IMR-90 (cell line): ENCODE measurements at places on chromosomes 5 and 9. TPM values are rescaled to one million over a fixed set of nuclear protein-coding genes. Genes with fewer than 3 reads are reported as not detected.

The IFNA13 gene
- not detected in 2 replicates for total RNA-seq

The CCNJL gene
- total RNA-seq = 2.0 and 2.8 TPM in 2 replicates

The PHF24 gene
- total RNA-seq = not detected in 2 replicates

The HTR4 gene
- total RNA-seq = not detected in 2 replicates

The PIP5K1B gene
- not detected in 2 replicates for total RNA-seq

The FOXD4 gene
- 0.18 TPM in 1 of 2 replicates, not detected in the other for total RNA-seq

The FOXI1 gene
- total RNA-seq = not detected in 2 replicates

The TEX48 gene
- total RNA-seq = not detected in 2 replicates

The PCBD2 gene
- total RNA-seq = 2.2 and 2.8 TPM in 2 replicates

The GPR151 gene
- not detected in 2 replicates for total RNA-seq

The HMCN2 gene
- not detected in 2 replicates for total RNA-seq

The ALDOB gene
- total RNA-seq = not detected in 2 replicates

The IRX2 gene
- total RNA-seq = 0.36 and 0.56 TPM in 2 replicates

DNA sequence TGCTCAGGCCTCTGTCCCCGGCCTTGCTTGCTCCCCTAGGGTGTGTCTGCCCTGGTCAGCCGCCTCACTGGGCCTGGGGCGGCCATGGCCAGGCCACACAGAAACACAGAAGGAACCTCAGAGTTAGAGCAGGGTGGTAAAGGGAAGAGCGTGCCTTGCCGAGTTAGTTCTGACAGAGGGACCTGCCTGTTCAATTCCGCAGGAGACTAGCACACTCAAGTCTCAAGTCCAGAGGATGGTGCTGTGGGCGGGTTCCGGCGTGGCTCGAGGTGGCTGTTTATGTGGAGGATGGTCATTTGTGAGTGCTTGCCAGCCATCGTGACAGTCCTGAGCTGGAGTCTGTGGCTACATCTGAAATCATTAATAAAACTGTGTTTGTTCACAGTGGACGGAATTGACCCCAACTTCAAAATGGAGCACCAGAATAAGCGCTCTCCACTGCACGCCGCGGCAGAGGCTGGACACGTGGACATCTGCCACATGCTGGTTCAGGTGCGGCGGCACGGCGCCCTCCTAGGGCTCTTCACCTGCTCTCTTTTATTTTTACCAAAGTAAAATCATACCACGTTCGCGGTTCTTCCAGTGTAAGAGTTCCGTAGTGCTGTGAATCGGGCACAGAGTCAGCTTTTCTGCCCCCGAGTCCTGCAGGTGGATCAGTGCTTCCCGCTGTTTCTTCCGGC is 95.5 kb upstream of the CACNA1B start:
- DNase-seq = no peak

DNA sequence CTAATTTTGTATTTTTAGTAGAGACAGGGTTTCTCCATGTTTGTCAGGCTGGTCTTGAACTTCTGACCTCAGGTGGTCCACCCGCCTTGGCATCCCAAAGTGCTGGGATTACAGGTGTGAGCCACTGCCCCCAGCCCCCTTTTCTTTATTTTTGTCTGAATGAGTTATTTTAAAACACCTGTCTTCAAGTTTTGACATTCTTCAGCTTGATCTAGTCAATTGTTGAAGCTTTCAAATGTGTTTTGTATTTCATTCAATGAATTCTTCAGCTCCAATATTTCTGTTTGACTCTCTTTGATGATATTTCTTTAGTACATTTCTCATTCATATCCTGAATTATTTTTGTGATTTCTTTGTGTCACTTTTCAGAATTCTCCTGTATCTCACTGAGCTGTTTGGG is 486.2 kb downstream of the DMAC1 start:
- no peak for DNase-seq

GRCh38 chr5:154740483-154740882 is 14.7 kb upstream of the LARP1 start:
- peak; percentile 82 for DNase-seq

- no peak for DNase-seq
Measured at GRCh38 chr5:165333623-165334022, 1828.2 kb downstream of the MAT2B start.

DNA sequence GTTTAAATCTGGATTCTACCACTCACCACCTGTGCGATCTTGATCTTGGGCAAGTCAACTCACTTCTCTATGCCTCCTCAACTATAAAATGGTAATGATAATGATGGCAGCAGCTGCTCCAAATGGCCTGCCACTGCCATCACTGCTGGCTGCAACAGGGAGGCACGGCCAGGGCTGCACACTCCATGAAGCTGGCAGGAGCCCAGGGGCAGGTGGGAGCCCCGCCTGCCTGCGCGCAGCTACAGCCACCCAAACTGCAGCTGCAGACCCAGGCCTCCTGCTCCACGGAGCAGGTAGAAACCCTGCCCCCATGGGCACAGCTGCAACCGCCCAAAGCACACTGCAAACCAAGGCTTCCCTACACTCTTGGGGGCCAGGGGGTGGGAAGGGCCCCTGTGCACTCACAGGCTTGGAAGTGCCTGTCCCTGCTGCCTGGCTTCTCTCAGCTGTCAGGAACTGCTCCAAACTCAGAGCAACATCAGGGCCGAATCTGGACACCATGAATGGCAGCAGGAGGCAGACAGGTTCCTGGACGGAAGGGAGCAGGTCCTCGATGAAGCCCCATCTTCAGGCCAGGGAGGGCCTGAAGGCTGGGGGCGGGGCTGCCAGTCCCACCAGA is 57.6 kb downstream of the PRELID2 start:
- no peak for DNase-seq

GRCh38 chr9:18544456-18544855 is 70.5 kb downstream of the ADAMTSL1 start:
- no peak for DNase-seq

GRCh38 chr5:97193355-97193688 is 10.3 kb upstream of the RIOK2 start:
- no peak for DNase-seq

GRCh38 chr5:171650597-171650996 is 135.0 kb upstream of the SMIM23 start:
- no peak for DNase-seq

DNA sequence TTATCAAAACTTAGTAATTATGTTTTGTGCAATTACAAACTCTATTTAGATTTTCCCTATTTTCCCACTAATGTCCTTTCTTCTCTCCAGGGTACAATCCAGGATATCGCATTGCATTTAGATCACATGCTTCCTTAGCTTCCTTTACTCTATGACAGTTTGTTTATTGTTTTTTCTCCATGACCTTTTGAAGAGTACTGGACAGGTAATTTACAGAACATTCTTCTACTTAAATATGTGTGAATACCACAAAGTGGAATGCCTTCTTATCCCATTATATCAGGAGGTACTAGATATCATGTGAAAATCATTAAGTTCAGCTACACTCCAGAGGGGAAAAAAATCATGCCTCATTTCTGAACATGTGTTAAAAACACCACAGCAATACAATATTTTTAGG is 776.6 kb upstream of the CDH9 start:
- no peak for DNase-seq

DNA sequence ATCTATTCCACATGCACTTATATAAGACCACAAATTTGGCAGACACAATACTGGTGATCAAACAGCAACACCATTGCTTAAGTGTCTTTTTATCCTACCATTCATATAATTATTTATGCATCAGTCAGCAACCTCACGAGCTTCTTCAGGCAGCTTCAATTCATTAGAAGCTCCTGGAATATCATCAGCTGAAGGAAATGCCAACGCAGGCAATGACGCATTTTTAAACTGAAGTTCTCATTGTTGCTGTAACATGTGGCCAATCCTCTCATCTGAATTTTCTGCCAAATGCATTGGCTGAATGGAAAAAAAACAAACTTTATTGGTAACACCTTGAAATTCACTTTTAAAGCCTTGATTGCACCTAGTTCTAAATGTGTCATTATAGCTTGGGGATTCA is 376.4 kb upstream of the RGMB start:
- DNase-seq = peak; percentile 52

- DNase-seq = no peak
Measured at GRCh38 chr5:140169410-140169809, 5.6 kb upstream of the CYSTM1 start.
